Erythroblast (primary cell): ENCODE measurements at places on chromosomes 6 and 20.

GRCh38 chr6:158680481-158680880, 30.6 kb downstream of the SYTL3 start:
- DNase-seq: no peak

- DNase-seq: no peak
Observed at GRCh38 chr20:21918398-21918797, 212.9 kb downstream of the PAX1 start.

GRCh38 chr6:156114541-156114940, 658.9 kb upstream of the NOX3 start:
- no peak for DNase-seq

DNA sequence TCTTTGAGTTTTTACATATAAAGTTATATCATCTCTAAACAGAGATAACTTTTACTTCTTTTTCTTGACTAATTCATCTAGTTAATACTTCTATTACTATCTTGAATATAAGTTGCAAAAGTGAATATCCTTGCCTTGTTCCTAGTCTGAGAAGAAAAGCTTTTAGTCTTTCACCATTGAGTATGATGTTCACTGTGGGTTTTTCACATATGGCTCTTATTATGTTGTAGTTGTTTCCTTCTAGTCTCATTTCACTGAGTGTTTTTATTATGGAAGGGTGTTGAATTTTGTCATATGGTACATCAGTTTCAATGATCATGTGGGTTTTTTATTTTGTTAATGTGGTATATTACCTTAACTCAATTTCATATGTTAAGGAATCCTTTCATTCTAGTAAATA, 488.3 kb downstream of the COL12A1 start:
- no peak for DNase-seq
